Activated CD4-positive, alpha-beta T cell treated with anti-CD3 and anti-CD28 coated beads, Interleukin-2, Interleukin-6, amounts not matched to agents 100 ng/mL and 50 ng/mL, durations not matched to agents 16 hours and 8 hours (primary cell): ENCODE measurements at places on chromosomes 11 and 22.

- no peak for DNase-seq
These were observed 90.6 kb downstream of the CELSR1 start for GRCh38 chr22:46446799-46447198.

- DNase-seq, result peak; percentile 37
These were observed 14.3 kb downstream of the MYO7A start for GRCh38 chr11:77142091-77142975.

GRCh38 chr11:111910676-111911562 is 651 bp downstream of the CRYAB start:
- DNase-seq, result no peak

DNA sequence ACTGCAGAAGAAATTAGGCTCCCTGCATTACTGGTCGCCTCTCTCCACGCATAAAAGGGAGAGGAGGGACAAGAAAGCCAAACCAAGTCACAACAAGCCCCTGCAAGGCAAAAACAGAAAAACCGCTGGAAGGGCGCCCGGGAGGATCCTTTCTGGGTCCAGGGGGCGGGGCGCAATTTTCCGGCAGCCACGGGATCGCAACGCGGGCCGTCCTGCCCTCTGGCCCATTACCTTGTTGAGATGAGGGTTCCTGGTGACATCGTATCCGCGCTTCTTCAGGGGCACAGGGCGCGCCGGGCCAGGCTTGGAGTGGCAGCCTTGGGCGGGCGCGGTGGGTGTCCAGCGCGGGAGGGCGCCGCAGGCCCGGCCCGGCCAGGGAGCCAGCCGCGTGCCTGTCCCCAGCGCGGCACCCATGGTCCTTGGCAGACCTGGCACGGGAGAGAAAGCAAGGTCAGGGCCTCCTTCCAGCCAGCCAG is 847 bp downstream of the ME3 start:
- no peak for DNase-seq

DNA sequence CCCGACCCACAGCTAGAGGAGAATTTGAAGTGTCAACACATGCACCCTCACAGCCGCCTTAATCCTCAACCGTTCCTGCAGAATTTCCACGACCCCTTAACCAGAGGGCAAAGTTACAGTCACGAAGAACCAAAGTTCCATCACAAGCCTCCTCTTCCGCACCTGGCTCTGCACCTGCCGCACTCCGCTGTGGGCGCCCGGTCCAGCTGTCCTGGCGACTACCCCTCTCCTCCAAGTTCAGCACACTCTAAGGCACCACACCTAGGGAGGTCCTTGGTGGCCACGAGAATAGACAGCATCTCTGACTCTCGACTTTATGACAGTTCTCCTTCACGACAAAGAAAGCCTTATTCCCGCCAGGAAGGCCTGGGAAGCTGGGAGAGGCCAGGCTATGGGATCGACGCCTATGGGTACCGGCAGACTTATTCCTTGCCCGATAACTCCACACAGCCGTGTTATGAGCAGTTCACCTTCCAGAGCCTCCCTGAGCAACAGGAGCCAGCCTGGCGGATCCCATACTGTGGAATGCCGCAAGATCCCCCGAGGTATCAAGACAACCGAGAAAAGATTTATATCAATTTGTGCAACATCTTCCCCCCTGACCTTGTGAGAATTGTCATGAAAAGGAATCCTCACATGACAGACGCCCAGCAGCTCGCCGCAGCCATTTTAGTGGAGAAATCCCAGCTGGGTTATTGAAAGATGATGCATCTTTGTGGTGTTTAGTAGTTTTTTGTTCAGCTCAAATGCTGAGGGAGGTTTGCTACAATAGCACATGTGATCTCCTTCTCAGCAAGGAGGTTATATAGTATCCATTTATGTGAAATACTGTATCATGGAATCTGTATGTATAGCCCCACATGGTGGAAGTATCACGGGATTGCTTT is 72.1 kb downstream of the ZC3H12C start:
- no peak for DNase-seq

GRCh38 chr11:87239001-87239400 is 201.3 kb downstream of the TMEM135 start:
- no peak for DNase-seq

- DNase-seq, result no peak
These were observed 40.2 kb downstream of the EP300 start for GRCh38 chr22:41132550-41132949.

- DNase-seq, result no peak
These were observed 4.7 kb downstream of the CTSC start for GRCh38 chr11:88332851-88333250.

- no peak for DNase-seq
These were observed 113.2 kb downstream of the TMEM135 start for GRCh38 chr11:87150936-87151335.

GRCh38 chr11:86606270-86606835 is 66.1 kb downstream of the ME3 start:
- no peak for DNase-seq

- DNase-seq, result no peak
These were observed 50.2 kb upstream of the SMIM38 start for GRCh38 chr11:69105461-69106030.

DNA sequence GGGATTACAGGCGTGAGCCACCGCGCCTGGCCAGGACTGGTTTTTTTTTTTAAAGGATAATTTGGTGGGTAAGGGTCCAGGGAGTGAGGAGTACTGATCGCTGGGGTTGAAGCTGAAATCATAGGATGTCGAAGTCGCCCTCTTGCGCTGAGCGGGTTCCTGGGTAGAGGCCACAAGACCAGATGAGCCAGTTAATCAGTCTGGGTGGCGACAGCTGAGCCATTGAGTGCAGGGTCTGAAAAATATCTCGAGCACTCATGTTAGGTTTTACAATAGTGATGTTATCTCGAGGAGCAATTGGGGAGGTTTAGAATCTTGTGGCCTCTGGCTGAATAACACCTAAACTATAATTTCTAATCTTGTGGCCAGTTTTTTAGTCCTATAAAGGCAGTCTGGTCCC is 7.8 kb downstream of the APOL5 start:
- DNase-seq, result no peak

- DNase-seq, result no peak
These were observed 19.0 kb downstream of the MYO18B start for GRCh38 chr22:25760848-25761595.

- peak; percentile 55 for DNase-seq
These were observed 629 bp downstream of the PSMA1 start for GRCh38 chr11:14519597-14519916.

DNA sequence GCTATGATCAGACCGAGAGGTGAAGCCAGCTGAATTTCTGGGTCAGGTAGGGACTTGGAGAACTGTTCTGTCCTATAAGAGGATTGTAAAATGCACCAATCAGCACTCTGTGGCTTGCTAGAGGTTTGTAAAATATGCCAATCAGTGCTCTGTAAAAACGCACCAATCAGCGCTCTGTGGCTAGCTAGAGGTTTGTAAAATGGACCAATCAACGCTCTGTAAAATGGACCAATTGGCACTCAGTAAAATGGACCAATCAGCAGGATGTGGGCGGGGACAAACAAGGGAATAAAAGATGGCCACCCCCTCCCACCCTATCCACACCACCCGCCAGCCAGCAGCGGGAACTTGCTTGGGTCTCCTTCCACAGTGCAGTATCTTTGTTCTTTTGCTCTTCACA is 6.4 kb upstream of the SEC14L4 start:
- DNase-seq, result no peak

DNA sequence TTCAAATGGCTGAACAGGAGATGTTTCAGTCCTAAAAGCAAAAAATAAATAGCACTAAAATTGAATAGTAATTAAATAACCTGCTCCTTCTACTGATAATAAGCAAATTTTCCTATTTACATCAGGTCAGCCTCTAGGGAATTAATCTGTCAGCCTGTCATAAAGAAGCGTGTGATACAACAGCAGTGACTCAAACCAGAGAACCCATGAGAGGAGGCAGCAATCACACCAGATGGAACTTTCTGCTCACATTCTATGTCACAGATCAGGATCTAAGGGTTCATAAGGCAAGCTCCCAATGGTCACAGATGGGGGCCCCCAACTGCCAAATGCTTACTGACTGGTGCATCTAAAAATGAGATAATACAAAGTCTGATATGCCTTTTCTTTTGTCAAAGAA is 41.1 kb downstream of the RBFOX2 start:
- DNase-seq, result no peak

GRCh38 chr11:1845561-1846452 is 7.0 kb downstream of the TNNI2 start:
- DNase-seq, result no peak

DNA sequence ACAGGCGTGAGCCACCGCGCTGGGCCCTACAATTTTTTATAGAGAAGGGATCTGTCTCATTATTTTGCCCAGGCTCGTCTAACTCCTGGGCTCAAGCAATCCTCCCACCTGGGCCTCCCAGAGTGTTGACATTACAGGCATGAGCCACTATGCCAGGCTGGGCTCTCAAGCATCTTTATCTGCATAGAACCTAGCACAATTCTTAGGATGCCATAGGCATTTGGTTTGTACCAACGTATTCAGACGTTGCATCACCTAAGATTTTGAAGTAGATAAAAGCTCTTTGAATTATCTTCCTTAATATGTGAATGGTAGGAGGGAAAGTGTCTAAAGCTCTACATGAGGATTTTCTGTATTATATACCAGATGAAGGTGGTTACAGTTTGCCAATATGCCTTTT is 30.5 kb downstream of the RTN3 start:
- no peak for DNase-seq

- DNase-seq, result no peak
These were observed 32.8 kb downstream of the NRXN2 start for GRCh38 chr11:64690235-64690634.

GRCh38 chr11:35030716-35031213 is 108.2 kb upstream of the CD44 start:
- peak; percentile 71 for DNase-seq

DNA sequence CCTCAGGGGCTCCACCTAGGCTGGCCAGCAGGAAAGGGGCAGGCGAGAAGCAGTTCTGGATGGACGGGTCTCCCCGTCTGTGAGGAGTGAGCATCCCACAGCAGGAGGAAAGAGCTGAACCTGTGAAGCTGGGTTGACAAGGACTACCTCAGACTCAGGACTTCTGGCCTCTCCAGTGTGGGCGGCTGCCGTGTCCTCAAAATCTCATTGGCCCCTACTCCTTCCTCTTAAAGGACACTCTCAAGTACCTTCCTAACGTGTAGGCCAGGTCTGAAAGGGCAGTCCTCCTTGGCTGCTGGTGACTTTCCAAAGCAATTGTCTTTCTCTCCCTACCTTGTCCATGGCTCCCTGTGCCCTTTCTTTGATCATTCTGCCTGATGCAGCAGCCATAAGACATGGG is 107.0 kb upstream of the AKIP1 start:
- no peak for DNase-seq

- DNase-seq, result no peak
These were observed 77.5 kb upstream of the CLMP start for GRCh38 chr11:123272565-123272964.

DNA sequence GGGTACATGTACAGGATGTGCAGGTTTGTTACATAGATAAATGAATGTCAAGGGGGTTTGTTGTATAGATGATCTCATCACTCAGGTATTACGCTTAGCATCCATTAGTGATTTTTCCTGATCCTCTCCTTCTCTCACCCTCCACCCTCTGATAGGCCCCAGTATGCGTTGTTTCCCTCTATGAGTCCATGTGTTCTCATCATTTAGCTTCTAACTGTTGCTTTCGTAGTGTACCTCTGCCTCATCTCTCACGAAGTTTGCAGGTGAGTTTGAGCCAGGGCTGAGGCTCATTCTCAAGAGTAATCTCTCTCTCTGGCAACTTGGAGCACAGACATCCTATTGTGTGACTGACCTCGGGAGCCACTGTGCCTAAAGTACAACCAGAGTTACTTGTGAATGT is 4.7 kb upstream of the HBE1 start:
- no peak for DNase-seq

DNA sequence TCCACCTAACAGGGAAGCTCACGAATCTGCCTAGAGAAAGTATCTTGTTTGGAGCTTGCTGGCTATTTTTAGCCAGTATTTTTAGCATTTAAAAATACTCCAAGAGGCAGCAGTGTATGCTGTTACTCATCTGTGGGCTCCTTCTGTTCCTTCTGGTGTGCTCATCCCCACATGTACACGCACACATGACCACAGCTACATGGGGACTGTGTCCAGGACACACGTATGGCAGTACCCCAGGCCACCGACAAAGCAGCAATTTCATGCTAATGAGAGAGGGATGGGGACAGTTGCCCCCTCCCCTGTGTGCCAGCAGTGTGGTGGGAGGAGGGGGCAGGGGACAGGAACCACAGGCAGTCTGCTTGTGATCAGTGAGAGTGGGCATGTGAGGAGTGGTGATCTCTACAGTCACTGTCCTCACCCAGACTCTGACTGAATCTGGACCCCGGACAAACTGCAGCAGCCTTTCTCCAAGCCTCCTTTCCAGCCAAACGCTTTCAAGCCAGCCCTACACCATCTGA is 16.4 kb downstream of the USP2 start:
- no peak for DNase-seq

GRCh38 chr11:126817523-126818450 is 182.8 kb downstream of the KIRREL3 start:
- DNase-seq, result no peak

- no peak for DNase-seq
These were observed 13.3 kb upstream of the RASL10A start for GRCh38 chr22:29328566-29329500.

- peak; percentile 83 for DNase-seq
These were observed 27.3 kb downstream of the ARHGEF17 start for GRCh38 chr11:73335204-73335923.

DNA sequence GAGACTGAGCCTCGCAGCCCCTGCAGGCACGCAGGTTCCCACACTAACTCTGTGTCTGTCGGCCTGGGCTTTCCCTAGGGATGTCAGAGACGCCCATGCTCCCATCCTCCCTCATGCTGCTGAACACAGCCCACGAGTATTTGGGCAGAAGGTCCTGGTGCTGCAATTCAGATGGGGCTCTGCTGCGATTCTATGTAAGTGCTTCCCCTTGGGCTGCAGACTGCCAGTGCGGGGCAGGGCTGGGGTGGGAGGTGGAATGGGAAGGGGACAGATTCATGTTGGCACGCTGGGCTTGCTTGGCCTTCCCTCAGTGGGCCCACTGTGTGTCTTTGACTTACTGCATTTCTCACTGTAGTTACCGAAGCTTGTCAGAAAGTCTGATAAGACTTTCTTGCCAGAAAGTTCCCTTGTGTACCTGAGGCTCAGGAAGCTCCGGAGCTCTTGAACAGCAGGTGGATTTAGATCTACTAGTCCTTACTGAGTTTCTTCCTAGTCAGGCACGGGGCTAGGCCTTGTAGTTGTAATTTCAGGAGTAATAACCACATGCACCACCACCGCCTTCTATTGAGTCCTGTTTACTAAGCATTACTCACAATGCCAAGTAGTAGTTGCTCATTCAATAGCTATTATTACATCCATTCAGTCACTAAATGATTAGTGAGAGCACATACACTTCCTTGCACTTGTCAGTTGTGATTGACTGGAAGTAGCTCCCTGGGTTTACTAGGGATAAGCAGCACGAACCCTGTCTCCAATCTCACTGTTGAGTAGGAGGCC is 65.2 kb downstream of the CABIN1 start:
- no peak for DNase-seq
